ENCODE measurements at places on chromosomes 11 and 22.

- no peak for DNase-seq
These were observed 6.5 kb downstream of the MN1 start for GRCh38 chr22:27795053-27795452.

GRCh38 chr11:134207538-134208239, 16.1 kb downstream of the NCAPD3 start:
- DNase-seq: peak; percentile 22

GRCh38 chr11:12390687-12391110, 13.3 kb downstream of the PARVA start:
- DNase-seq: no peak

GRCh38 chr11:45217991-45218390, 68.2 kb downstream of the SYT13 start:
- DNase-seq: no peak

DNA sequence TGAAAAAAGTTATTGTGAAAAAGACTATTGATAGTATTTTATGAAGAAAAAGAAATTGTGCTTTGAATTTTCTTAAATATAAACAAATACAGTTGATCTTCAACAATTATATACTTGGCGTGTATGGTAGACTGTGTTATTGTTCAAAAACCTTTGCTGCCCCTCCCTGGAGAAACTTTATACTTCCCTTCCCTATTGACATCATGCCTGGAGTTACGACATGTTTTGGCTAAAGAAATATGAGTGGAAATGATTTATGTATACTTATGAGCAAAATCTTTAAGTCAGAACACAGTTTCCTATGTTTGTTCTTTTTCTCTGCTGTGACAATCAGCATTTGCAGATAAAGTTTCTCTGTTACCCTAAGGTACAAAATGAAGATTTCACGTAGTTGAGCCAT, 243.8 kb downstream of the TMEM135 start:
- no peak for DNase-seq

GRCh38 chr11:130858215-130858614, 58.1 kb downstream of the SNX19 start:
- no peak for DNase-seq

DNA sequence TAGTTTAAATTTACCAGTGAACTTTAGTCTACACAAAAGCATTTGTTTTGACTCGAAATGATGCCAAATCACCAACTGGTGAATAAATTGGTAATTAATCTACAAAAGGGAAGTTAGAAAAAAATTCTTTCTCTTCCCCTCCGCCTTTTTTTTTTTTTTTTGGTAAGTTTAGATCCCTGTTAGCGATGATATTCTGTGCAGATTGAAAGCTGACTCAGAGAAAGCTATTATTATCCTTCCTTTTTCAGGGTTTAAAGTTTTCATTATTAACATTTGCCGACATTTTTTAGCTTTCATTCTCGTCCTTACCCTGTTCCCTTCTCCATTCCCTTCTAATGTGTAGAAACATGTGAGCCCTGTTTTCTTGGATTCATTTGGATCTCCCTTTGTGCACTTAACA, 16.8 kb upstream of the NUP160 start:
- DNase-seq: no peak

- DNase-seq: no peak
These were observed 4.8 kb downstream of the TRIM3 start for GRCh38 chr11:6468712-6469495.

- DNase-seq: no peak
These were observed 34.5 kb downstream of the COMMD9 start for GRCh38 chr11:36254713-36255112.

DNA sequence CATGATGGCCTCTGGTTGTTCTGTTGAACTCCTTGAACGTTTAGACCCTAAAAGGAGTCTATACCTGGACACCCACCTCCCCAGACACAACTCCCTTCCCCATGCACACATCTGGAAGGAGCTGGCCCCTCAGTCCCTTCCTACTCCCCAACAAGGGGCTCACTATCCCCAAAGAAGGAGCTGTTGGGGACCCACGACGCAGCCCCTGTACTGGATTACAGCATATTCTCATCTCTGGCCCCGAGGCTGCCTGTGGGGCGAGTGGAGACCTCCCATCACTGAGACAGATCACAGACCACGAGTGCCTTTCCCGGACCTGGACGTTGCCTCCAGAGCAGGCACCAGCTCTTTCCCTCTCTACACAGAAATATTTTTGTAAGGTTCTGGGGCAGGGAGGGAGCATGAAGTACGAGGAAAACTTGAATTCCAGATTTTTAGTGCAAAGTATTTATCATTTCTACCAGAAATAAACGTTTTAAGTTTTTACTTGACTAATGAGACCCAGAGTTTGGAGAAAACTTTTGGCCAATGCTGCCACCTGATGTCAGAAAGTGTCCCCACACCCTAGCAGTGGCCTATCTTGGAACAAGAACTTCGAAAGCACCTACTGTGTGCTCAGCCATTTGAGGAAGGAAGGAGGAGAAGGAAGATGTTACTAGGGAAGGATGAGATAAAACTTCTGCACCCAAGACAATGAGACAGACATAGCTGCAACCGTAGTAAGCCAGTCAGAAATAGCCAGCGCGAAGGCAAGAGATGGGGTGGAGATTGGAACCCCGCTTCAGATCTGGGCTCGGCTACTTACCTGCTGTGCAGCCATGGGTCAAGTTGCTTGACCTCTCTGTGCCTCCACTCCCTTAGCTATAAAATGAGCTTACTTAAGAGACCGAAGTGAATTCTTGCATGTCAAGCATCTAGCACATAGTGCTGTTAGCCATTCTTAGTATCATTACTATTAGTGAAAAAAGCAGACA, 10.2 kb upstream of the POU2F3 start:
- no peak for DNase-seq

GRCh38 chr22:44566911-44567310, 68.9 kb upstream of the RTL6 start:
- DNase-seq: no peak

DNA sequence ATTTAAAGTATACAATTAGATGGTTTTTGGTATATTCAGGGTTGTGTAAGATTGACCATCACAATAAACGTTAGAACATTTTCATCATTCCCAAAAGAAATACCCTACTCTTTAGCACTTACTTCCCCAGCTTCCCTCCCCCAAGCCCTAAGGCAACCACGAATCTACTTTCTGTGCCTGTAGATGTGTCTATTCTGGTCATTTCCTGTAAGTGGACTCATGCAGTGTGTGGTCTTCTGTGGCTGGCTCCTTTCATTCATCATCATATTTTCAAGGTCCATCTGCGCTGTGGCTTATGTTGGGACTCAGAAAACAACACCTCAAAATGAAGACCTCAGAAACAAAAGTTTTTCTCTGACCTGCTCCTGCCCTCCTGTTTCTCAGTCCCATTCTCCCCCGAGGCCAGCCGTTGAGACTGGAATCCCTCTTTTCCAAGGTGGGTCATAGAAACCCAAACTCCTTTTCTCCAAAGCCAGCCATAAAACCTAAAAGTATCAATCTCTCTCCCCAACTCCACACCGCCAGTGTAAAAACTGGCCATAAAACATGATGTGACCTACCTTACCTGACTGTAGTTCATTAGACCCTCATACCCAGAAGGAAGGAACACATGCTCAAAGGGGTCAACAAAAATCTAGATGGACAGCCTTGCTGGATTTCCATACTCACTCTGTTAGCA, 12.9 kb upstream of the TMPRSS13 start:
- DNase-seq: no peak

DNA sequence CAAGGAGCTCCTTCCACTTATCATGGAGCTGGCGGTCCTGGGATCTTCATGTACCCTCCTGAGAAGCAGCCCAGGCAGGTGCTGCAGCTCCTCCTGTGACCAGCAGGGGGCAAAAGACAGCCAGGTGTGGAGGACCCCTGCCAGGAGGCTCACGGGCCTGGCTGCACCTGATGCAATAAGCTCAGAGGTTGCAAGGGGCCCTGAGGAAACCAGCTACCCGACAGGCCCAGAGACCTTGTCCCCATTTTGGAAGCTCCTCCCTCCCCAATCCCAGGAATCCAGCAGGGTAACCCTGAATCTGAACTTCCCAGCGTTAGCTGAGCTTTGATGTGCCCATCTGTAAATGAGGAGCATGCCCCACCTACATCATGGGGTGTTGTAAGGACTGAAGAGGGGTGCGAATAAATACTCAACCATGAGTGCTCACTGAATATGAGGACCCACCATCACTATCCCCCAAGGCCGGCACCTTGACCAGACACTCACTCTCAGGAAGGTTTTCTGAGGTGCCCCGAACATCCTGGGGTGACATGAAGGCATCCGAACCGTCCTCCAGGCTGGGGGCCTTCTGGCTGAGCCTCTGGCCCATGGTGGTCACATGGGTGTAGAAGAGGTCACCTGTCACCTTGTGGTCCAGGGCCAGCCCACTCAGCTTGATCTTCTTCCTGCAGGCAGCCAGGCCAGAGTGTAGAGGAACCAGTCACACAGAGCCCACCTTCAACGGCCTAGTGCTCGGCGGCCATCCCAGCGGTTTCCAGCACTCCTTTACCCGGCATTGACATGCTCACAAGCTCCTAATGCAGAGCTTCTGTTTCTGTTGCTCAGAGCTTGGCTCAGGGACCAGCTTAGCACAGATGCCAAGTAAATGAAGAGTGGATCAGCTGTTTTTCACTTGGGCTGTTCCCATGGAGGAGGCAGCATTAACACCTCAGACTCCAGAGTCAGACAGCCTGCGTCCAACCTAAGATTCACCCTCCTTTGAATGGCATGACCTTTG, 21.7 kb downstream of the SLC43A1 start:
- peak; percentile 56 for DNase-seq

DNA sequence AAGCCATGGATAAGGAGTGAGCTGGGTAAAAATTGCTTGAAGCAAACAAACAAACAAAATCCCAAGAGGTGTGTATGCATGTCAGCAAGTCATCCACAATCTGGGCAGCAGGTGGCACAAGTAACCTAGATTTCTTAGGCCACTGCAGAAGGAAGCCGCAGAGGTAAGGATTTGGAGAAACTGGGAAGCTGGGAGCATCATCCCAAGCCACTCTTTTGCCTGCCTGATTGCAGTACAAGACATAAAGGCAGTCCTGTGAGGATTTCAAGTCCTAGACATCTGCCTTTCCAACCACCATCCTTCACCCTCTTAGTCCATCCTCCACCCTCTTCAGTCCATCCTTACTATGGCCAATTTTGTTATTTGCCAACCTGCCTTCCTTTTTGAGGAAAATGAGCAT, 67.2 kb upstream of the BMAL1 start:
- DNase-seq: no peak

DNA sequence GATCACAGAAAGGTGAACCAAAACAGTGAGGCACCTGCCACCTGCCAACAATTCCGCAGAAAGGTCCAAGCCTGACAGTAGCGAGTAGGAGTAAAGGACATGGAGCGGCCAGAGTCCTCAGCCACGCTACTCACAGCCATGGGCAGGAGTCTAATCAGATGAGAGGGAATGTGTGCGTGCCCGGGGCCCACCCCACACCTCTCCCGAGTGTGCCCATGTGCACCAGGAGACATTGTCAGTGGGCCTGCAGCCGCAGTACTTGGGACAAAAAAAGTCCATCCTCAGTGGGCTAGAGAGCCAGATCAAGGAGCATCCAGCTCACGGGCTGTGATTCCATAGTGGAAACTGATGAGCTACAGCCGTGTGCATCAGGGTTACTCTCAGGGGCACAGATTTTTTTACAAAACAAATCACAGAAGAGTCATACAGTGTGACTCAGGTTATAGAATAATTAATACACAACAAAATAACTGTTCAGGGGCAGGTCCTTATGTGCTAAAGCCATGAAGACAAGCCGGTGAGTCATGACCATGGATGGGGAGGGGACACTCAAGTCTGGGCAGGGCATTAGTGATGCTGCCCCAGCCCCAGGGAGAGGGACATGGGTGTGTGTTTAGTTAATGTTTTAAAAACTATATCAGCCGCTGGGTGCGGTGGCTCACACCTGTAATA, 12.0 kb downstream of the SART1 start:
- DNase-seq: no peak

DNA sequence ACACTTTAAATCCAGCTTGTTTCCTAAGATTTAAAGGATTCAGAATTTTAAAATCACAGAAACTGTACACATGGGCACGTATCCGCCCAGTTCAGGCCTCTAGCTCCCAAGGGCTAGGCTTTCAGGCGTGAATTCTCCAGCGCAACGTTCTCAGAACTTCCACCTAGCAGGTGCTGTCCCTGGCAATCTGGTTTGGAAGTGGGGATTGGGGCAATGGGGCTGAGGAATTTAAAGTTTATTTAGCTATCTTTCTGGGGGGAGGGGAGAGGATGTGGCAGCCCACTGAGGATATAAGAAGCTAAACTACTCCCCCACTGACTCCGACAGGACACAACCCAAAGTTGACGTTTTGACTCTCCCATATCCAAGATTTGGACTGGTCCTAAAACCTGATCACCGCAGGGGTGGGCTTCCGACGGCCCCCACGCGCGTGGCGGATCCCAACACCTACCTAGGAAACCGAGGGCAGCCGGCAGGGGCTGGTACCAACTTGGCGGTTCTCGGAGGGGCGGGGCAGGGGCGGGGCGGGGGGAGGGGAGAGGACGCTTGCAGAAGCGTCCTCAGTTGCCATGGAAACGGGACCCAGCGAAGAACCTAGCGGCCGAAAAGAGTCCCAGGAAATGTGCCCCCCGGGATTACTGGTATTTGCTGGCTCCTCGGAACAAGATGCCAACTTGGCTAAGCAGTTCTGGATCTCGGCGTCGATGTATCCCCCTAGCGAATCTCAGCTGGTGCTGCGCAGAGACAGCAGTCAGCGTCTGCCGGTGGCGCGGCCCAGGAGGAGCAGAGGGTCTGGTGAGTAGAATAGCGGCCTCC, at the start of gene HOATZ:
HOATZ (plus strand) TSS at position 563 of the 816 bp plus-strand sequence; CDS start at position 570, 7 bp downstream.
- no peak for DNase-seq

DNA sequence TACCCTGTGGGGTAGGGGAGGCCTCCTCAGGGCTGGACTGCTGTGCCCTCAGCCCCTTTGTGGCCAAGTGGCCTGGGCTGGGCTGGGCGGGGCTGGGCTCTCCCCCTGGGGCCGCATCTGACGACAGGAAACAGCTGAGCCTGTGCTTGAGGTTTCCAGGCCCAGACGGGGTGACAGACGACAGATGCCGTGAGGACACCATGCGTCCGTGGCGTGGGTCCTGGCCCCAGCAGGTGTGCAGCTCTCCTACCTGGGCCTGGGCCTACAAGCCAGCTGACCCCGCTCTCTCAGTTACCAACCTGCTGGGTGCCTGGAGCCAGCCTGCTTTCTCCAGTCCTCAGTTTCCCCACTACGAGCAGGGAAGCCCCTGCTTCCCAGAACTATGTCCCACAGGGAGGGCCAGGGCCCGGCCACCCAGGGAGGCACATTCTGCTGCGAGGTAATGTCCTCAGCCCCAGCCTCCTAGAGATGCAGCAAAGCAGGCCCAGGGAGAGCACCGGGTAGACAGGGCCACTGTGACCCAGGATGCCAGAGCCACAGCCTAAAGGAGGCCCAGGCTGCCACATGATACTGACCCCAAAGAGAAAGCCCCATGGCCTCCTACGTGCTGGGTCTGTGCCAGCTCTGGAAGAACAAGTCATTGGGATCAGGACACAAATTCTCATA, 181.3 kb downstream of the IGLL1 start:
- no peak for DNase-seq

GRCh38 chr22:20423008-20423905, 14.4 kb downstream of the SCARF2 start:
- no peak for DNase-seq

GRCh38 chr22:25404928-25405816, 159.3 kb upstream of the GRK3 start:
- DNase-seq: peak; percentile 53

All from stimulated activated CD4-positive, alpha-beta T cell treated with anti-CD3 and anti-CD28 coated beads, Interleukin-1b, Interleukin-23, amount 100 ng/mL, for 1 hour (primary cell).